ENCODE measurements at places on chromosomes 7 and 10.

DNA sequence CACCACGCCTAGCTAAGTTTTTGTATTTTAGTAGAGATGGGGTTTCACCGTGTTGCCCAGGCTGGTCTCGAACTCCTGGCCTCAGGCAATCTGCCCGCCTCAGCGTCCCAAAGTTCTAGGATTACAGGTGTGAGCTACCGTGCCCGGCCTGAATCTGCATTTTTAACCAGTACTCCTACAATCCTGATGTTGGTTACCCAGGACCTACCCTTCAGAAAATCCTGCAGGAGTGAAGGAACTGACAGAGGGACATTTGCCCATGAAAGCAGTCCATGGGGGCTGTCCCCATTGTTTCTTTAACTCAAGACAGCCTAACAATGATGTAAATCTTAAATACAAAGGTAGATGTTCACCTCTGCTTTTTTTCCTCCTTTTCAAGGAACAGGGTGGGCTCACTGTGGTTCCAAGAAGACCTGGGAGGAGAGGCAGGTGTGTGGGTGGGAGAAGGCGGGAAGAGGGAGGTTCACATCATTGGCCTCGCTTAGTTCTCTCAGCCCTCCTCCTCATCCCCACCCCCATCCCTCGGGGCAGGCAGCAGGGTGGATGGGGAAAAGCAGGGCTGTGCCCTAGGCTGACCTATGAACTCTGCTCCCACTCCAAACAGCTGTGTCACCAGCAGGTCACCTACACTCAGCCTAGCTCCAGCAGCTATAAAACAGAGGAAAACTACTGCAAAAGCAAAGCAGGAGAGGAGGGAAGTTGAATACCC is 13.5 kb downstream of the LRRC20 start:
- DNase-seq, result no peak

GRCh38 chr7:107544848-107545591 is 18.7 kb downstream of the COG5 start:
- DNase-seq, result no peak

- no peak for DNase-seq
These were observed 41.3 kb upstream of the GNAI1 start for GRCh38 chr7:80093349-80093748.

GRCh38 chr10:11663763-11664555 is 52.5 kb upstream of the USP6NL start:
- no peak for DNase-seq

GRCh38 chr7:94433224-94433623 is 38.5 kb downstream of the COL1A2 start:
- DNase-seq, result no peak

DNA sequence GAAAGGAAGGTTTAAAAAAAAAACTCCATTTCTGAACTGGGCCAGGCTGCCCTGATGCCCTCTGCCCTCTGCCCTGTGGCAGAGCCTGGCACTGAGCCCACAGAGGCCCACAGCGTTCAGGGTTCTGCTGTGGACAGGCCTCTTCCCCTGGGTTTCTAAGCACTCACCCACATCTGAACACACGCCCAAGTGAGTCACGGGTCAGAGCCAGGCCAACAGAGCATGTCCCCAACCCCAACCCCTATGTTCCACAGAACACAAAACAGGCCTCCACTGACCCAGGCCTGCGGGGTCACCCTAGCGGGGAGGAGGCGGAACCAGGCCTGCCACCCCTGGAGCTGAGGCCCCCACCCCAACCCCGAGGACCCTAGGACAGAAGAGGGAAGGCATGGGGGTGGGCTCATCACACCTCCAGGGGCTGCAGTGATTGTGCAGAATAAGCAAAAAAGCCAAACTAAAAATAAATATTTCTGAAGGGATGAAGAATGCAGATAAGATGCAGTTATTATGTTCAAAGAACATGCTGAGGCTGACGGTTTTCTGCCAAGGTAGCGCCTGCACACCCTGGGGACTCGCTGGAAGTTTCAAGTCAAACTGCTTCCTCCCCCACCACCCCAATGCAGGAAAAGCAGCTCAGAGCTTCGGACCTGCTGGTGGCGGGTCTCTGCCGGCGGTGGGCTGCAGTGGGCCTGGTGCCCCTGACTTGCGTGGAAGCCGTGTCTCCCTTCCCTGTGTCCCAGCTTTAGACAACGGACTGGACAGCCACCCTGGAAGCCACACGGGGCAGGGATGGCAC is 5.4 kb downstream of the WDR86 start:
- DNase-seq, result no peak

DNA sequence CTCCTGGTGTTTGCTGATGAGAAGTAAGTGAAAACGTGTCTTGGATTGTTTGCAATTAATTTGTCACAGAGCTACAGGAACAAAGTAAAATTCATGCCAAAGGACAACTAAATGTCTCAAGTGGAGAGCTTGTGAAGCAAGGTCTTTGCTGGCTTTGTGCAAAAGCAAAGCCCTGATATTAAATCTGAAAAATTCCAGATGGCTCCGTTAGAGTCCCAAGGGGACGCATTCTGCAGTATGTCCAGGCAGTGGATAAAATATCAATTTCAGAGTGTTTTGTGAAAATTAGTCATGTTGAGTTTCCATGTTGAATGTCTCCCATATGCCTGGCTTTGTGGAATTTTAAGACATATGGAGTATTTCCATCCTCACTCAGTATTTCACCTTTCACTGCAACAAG is 102.5 kb upstream of the PTN start:
- no peak for DNase-seq

- no peak for DNase-seq
These were observed 266.9 kb downstream of the ABCA13 start for GRCh38 chr7:48438206-48438605.

GRCh38 chr10:60388116-60388625 is 1.5 kb downstream of the ANK3 start:
- no peak for DNase-seq

- DNase-seq, result no peak
These were observed 366.1 kb downstream of the EXOC4 start for GRCh38 chr7:133618970-133619369.

- DNase-seq, result no peak
These were observed 100.6 kb upstream of the MDFIC start for GRCh38 chr7:114821030-114821900.

GRCh38 chr7:106281585-106282318 is 3.0 kb downstream of the NAMPT start:
- no peak for DNase-seq

- DNase-seq, result no peak
These were observed 6.2 kb upstream of the CH25H start for GRCh38 chr10:89213191-89213808.

GRCh38 chr10:49000437-49001398 is 61.1 kb upstream of the LRRC18 start:
- DNase-seq, result no peak

DNA sequence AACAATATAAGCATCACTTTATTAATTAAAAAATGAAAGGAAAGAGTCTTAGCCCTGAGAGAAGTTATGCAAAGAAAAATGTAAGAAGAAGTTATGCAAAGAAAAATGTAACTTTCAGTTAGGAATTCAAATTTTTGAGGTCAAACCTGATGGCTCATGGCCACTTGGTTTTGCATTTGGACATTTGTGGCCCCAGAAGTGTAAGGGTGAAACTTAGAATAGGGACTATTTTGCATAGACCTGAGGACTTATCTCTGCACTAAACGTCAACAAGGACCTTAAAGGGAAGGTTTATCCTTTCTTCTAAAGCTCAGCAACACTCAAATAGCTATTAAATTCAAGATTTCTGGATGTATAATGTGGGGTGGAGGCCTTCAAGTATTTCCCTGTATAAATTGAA is 724.5 kb upstream of the POT1 start:
- no peak for DNase-seq

DNA sequence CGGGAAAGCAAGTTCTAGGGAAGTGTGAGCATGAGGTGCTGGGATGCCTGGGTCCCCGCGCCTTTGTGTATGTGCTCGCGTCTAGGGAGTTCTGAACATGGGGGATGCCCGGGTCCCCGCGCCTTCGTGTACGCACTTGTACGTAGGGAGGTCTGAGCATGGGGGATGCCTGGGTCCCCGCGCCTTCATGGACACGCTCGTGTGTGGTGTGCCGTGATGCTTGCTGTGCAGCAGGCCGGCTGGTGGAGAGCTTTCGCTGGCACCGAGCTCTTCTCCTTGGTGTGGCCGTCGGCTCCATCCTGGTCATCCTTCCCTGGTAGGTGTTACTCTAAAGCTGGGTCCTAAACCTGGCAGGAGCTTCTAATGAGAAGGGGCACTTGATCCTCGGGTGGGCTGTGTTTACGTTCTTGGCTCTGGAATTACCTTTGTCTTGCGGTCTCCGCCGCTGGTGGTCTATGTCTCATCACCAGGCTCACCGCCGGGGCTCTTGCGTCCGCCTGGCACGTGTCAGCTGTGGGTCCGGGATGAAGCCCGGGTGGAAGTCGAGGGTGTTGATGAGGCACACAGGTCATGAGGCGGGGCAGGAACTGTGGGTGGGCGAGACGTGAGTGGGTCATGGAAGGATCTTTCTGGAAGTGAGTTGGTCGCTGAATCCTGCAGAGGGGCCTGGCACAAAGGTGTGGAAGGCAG is 63.5 kb downstream of the DNAJB6 start:
- DNase-seq, result no peak

DNA sequence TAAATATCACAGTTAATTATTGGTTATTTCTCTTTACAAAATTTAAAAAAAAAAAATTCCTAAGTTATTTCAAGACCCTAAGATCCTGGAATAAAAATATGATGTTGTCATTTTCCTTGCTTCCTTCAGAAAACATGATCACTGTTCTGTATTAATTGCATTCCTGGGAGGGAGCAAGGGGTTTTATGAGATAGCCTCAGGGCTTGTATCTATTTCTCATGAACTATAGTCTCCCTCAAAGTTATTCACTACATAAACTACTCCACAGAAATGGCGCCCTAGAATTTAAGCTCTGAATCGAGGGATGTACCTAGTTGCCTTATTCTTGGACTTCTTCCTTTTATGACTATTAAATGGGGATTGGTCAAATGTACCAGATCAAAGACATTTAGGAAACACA is 170.3 kb downstream of the CHRM2 start:
- DNase-seq, result no peak

DNA sequence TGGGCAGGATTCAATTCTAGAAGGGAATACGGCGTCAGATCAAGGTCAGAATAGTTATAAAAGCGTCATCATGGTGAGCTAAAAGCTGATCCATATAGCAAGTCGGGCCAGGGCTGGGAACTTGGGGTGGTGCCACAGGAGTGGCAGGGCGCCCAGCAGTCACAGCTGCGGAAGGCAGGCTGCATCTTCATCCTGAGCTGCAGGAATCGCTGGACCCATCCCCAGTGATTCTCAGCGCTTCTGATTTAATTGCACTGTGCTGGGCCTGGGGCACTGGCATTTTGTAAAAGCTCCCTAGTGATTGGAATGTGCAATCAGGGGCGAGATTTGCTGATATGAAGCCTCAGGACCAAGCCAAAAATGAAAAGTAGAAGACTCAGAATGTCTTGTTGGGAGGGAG is 135.3 kb downstream of the CTTNBP2 start:
- DNase-seq, result no peak

- DNase-seq, result no peak
These were observed 35.5 kb upstream of the NCAPG2 start for GRCh38 chr7:158740013-158740656.

DNA sequence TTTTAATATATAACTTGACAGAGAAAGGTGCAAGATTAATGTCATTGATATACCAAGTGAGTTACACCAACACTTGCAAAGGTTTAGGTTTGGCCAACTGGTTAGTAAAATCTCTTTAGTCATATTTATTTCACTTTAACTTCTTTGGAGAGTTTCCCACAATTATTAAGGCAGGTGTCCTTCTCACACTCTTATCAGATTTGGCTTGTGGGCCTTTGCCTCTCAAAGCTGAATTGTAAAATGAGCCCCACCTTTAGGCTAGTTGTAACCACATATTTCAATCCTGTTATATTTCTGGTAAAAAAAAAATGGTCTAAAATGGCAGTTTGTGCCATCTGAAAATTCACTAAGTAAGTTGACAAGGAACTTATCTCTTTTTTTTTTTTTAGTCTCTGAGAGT is 26.6 kb upstream of the FOXP2 start:
- no peak for DNase-seq

DNA sequence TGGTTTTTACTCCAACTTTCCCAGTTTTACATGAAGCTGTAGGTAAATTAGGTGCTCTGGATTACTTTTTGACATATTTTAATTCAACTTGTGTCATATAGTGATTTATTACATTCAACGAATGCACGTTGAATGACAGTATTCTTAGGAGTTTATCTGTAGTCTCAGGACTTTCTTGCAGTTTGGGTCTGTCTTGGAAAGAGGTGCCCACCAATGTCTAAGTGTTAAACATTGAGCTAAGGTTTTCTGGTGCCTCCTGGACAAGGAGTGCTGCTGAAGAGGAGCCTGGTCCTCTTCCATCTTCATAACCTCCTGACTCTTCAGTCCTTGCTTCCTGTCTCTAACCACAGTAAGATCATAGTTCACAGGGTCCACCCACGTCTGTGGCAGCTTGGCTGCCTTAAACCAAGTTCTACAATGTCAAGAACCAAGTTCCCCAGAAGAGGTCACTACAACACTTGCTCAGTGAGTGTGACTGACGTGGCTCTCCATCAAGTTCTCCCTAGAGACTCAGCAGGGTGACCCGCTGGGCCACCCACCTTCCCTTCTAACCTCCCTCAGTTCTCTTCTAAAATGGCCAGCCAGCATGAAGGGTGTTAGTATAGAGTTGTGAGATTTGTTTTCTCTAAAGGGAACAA is 6.1 kb downstream of the NPY start:
- no peak for DNase-seq

GRCh38 chr7:5481241-5482019 is 57.8 kb upstream of the TNRC18 start:
- DNase-seq, result no peak
